Neural progenitor cell (in vitro differentiated cells): ENCODE measurements at places on chromosomes 1 and 21.

DNA sequence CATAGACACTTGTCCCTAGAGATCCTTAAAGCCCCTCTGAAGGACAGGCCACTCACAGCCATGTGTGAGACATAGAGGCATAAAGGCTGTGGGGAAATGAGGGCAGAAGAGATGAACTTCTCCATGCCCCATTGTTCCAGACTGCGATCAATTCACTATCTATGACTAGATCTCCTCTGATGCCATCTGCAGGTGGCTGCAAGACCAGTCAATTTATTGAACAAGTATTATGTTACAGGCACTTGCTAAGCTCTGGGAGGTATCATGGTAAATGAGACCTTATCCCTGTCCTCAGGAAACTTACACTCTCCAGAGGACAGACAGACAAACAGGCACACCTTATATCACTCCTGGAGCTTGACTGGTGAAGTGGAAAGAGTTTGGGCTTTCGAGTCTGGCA is 22.9 kb downstream of the UBIAD1 start:
- DNase-seq = no peak

DNA sequence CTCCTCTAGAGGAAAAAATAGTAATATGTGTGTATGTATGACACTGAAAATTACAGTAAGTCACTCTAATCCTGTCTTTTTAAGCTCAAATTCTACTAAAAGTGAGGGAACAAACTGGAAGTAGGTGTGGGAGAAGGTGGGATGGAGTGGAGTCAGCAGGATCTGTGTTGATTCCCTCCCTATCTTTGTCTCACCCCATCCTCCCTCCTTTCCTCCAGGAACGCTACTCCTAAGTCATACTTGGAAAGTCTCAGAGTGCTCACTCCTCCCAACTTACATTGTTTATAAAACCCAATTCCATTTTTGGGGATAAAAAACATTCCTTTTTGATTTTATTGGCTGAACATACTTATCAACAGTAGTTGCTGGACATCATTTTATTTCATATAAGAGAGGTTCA is 14.9 kb upstream of the NUP133 start:
- DNase-seq = no peak

DNA sequence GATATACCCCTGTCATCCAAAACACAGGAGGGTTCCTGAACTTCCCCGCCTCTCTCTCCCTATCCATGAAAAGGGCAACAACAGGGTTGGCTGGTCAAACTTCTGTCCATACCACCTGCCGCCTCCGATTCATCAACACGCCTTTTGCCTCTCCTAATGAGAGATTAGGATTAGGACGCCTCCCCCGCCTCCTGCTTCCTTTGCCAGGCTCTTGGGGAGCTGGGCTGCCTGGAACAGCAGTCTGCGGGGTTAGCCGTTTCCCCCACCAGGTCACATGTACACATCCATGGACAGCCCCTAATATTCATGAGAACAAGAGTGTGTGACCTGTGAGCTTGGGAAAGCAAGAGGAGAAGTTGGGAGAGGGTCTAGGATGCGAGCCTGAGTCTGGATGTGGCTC is 2.3 kb upstream of the OPTC start:
- DNase-seq = peak; percentile 68

GRCh38 chr1:116927049-116927798 is 17.5 kb downstream of the PTGFRN start:
- no peak for DNase-seq

- no peak for DNase-seq
Measured at GRCh38 chr1:165137551-165138316, 218.8 kb downstream of the LMX1A start.

- no peak for DNase-seq
Measured at GRCh38 chr1:3086272-3086974, 17.4 kb downstream of the PRDM16 start.

DNA sequence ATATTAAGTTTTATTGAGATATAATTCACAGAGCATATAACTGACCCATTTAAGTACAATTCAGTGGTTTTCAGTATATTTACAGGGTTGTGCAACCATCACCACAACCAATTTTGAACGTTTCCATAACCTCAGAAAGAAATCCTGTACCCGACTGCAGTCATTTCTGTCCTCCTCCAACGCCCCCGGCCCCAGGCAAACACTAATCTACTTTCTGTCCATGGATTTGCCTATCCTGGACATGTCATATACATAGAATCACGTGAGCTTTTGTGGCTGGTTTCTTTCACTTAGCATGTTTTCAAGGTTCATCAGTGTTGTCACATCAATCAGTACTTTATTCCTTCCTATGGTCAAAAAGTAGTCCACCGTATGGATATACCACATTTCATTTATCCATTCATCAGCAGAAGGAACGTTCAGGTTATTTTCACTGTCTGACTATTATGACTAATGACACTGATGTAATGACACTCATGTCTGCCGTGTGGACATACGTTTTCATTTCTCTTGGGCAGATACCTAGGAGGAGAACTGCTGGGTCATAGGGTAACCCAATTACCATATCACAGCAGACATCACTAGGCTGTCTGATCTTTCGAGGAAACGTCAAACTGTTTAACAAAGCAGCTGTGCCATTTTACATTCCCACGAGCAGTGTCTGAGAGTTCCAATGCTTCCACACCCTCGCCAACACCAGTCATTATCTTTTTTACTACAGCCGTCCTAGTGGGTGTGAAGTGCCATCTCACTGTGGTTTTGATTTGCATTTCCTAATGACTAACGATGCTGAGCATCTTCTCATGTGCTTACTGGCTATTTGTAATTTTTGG is 30.8 kb downstream of the MRPL37 start:
- no peak for DNase-seq

- peak; percentile 76 for DNase-seq
Measured at GRCh38 chr1:224183591-224184312, 712 bp downstream of the DEGS1 start.

- DNase-seq = no peak
Measured at GRCh38 chr21:45234965-45235364, 52.7 kb downstream of the POFUT2 start.

GRCh38 chr1:174445817-174446216 is 1.9 kb upstream of the GPR52 start:
- peak; percentile 55 for DNase-seq

DNA sequence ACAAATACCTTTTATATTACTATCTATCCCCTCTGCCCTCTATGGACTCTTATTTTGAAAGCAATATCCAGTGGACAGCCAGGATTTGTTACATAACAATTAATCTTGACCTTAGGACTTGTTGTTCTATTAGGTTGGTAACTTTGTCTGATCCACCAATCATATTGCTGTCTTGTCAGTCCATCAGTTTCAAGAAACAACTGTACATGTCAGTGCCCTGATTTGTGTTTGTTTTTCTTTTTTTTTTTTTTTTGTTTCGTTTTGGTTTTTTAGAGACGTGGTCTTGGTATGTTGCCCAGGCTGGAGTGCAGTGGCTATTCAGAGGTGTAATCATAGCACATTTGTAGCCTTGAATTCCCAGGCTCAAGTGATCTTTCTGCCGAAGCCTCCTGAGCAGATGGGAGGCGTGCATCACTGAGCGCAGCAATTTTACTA is 1.5 kb upstream of the SCP2 start:
- no peak for DNase-seq

- no peak for DNase-seq
Measured at GRCh38 chr1:60942291-60942690, 140.1 kb upstream of the NFIA start.

DNA sequence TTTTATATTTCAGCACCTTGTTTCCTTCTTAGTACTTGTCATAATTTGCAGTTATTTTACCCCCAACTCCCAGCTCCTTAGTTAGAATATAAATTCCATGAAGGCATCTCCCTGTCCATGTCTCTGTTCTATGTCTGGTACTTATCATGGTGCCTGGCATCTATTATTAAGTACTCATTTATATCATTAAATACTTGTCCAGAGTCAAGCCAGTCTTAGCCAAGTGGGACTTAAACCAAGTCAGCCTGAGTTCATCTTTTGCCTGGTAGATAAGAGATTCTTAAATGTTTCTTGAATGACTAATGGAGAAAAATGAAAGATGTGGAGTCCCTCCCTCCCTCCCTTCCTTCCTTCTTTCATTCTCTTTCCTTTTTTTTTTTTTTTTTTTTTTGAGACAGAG is 9.4 kb downstream of the SLC25A44 start:
- DNase-seq = no peak

DNA sequence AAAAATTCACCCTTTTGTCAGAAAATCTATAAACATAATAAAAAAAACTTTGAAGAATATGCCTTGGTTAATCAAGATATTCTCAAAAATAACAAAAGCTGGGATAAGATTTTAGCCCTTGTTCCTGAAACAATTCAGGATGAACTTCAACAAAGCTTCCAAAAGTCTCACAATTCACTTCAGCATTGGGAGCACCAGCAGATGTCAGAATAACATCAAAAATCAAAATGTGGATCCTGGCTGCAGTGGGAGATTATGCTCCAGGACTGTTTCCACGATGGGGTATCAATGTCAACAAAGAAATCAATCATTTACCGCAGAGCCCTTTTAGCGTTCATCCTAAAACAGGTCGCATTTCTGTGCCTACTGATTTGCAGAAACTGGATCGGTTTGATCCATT is 35.2 kb downstream of the ZNF670 start:
- DNase-seq = no peak

GRCh38 chr1:156012051-156012817 is 8.5 kb downstream of the SSR2 start:
- DNase-seq = no peak

- no peak for DNase-seq
Measured at GRCh38 chr21:26679284-26679683, 106.2 kb upstream of the CYYR1 start.

- DNase-seq = no peak
Measured at GRCh38 chr21:42683371-42684108, 30.1 kb downstream of the PDE9A start.

DNA sequence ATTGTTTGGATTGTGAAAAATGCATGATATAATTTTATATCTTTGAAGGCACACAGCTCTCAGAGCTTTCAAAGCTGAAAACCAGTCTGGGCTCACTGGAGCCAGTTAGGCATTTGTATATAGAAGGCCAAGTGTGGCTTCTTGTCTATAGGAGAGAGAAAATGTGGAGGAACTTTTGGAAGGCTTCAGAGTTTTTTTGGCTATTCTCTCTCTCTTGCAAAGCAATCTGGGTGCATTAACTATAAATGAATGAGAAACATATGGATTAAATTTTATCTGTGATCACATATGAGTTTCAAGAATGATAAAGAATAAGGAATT is 216.7 kb upstream of the HOOK1 start:
- DNase-seq = no peak

DNA sequence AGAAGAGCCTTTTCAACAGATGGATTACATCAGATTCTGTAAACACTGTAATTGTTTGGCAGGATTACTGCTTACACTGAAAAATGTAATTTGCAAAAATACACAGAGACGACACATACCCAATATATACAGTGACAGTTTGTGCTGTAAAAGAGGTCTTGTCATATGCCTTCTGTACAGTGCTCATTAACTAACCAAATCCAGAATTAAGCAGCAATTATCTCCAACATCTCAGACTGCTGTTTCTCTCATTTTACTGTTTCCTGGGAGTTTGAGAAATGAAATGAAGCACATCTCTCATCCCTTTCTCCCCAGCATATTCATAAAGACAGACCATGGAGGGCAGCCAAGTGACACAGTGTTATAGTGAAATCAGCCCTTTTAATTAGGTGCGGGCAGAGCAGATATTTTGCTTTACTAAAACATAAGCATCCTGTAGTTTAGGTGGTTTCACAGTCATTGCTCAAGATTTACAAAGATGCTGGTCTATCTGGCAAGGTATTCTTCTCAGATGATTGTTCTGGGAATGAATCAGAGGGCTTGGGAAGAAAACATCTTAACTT is 618.4 kb upstream of the USP24 start:
- no peak for DNase-seq

DNA sequence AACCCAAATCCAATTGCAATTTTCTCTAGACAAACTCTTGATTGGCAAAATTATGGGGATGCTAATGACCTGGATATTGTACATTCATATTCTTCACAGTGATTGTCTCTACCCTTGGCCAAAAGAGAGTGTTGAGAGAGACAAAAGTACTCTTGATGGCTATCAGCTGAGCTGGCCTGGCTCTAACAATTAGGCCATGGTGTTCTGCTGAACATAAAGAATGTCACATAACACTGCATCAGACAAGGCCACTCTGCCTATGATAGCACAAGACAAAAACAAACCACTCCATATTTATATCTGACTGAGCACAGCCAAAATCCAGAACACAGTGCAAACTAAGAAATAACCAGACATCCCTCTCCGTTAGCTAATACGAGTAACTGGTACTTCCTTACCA is 101.7 kb downstream of the ADAMTS1 start:
- DNase-seq = no peak

- no peak for DNase-seq
Measured at GRCh38 chr1:3467096-3468036, 12.9 kb downstream of the ARHGEF16 start.

- DNase-seq = no peak
Measured at GRCh38 chr1:61487801-61488200, 237.1 kb downstream of the TM2D1 start.

- no peak for DNase-seq
Measured at GRCh38 chr1:225908013-225908640, 15.9 kb downstream of the PYCR2 start.

DNA sequence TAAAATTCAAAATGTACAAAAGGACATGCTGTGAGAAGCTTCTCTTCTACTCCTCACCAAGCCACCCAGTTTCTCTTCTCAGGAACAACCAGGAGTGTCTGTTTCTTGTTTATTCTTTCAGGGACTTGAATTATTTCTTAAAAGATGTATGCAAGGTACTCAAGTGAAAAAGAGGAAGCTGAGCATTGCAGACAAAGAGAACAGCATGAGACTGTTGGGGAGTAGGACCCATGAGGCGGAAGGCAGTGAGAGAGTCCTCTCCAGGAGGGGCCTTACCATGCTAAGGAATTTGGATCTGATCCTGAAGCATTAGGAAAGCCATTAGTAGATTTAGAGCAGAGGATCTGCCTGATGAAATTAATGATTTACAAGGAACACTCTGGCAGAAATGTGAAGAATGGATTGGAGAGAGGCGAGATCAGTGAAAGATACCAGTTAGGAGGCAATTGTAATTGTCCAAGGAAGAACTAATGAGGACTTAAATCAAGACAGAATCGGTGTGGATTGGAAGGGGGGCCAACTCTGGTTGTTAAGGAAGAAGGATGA is 14.7 kb upstream of the SSX2IP start:
- DNase-seq = no peak

GRCh38 chr1:225754940-225755641 is 22.5 kb upstream of the SRP9 start:
- no peak for DNase-seq

- DNase-seq = peak; percentile 32
Measured at GRCh38 chr1:229407206-229408026, 26.5 kb downstream of the ACTA1 start.

GRCh38 chr1:88984569-88984968 is 7.9 kb downstream of the KYAT3 start:
- no peak for DNase-seq
